ENCODE measurements at places on chromosomes 4 and X.

GRCh38 chr4:67109276-67109675 is 436.0 kb downstream of the CENPC start:
- DNase-seq = no peak

DNA sequence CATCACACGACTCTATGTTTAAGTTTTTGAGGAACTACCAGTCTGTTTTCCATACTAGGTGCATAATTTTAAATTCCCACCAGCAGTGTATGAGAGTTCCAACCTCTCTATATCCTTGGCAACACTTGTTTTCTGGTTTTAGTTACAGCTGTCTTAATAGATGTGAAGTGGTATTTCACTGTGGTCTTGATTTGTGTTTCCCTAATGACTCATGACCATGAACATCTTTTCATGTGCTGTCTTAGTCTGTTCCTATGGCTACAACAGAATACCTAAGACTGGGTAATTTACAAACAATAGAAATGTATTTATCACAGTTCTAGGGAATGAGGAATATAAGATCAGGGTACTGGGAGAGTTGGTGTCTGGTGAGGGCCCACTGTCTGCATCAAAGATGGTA is 51.5 kb upstream of the GPR78 start:
- DNase-seq = no peak

GRCh38 chr4:81963763-81964020 is 410.1 kb downstream of the HNRNPD start:
- no peak for DNase-seq

GRCh38 chr4:16579866-16580265 is 318.6 kb downstream of the LDB2 start:
- DNase-seq = no peak
